ENCODE measurements at places on chromosomes 2 and 18. TPM values are rescaled to one million over a fixed set of nuclear protein-coding genes. Genes with fewer than 3 reads are reported as not detected.

The CHRNG gene
- total RNA-seq = not detected

The FBXO11 gene
- total RNA-seq = 44.6 TPM

The ANKRD30B gene
- total RNA-seq = 0.23 TPM

The SKOR2 gene
- total RNA-seq = not detected

The ANAPC1 gene
- 40.7 TPM for total RNA-seq

The ZNF521 gene
- total RNA-seq = 31.2 TPM

The C1GALT1C1L gene
- total RNA-seq = 0.30 TPM

The HSPE1 gene
- 102 TPM for total RNA-seq

The CLEC4F gene
- total RNA-seq = not detected

The UNC80 gene
- under 0.01 TPM for total RNA-seq

The ZFP36L2 gene
- total RNA-seq = 4.0 TPM

The GRB14 gene
- total RNA-seq = 7.5 TPM

The HOXD13 gene
- not detected for total RNA-seq

The ARHGEF4 gene
- 0.90 TPM for total RNA-seq

The KRTCAP3 gene
- total RNA-seq = not detected

The ZAP70 gene
- not detected for total RNA-seq

The L3MBTL4 gene
- under 0.01 TPM for total RNA-seq

The CETN1 gene
- total RNA-seq = not detected

The PLEKHH2 gene
- 0.60 TPM for total RNA-seq

The ADD2 gene
- 0.35 TPM for total RNA-seq

The UGT1A4 gene
- total RNA-seq = not detected

The BOK gene
- 4.9 TPM for total RNA-seq

The DNAH6 gene
- total RNA-seq = not detected

The SRD5A2 gene
- not detected for total RNA-seq

The TRIM54 gene
- not detected for total RNA-seq

The AAK1 gene
- 14.5 TPM for total RNA-seq

The TTC32 gene
- 3.0 TPM for total RNA-seq

The GCKR gene
- total RNA-seq = 3.5 TPM

The ALPP gene
- not detected for total RNA-seq

The HOXD9 gene
- total RNA-seq = not detected

The G6PC2 gene
- total RNA-seq = not detected

The HES6 gene
- 1.7 TPM for total RNA-seq

The TUBA3E gene
- total RNA-seq = not detected

The MPV17 gene
- 76.6 TPM for total RNA-seq

The GLI2 gene
- 1.1 TPM for total RNA-seq

The ADAM23 gene
- 2.4 TPM for total RNA-seq

The SLC5A7 gene
- not detected for total RNA-seq

The CRYGA gene
- not detected for total RNA-seq

The YPEL5 gene
- total RNA-seq = 219 TPM

The CNGA3 gene
- total RNA-seq = under 0.01 TPM

The DAPL1 gene
- total RNA-seq = not detected

The CYP27A1 gene
- 25.6 TPM for total RNA-seq

The FSHR gene
- total RNA-seq = not detected

The REG1B gene
- total RNA-seq = not detected
